RPMI7951 (cell line): ENCODE measurements at places on chromosomes 11 and 22. TPM values are rescaled to one million over a fixed set of nuclear protein-coding genes. Genes with fewer than 3 reads are reported as not detected.

DNA sequence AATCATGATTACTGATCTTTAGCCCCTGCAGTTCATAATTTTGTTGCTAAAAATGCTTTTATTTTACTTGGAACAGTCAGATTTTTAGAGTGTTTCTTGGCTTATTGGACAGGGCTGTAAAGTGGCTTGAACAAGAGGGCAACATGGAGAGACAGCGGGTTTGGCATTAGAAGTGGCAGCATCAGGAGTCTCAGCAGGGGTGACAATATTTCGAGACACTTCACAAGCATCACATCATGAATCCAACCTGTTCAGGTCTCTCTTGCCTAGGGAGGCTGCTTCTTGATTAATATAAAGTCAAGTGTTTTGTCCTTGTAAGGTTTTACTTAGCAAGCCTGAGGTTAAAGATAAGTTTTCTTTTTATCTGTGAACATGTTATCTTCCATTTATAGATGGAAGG, 2249.5 kb downstream of the LRRC4C start:
- no peak for DNase-seq

DNA sequence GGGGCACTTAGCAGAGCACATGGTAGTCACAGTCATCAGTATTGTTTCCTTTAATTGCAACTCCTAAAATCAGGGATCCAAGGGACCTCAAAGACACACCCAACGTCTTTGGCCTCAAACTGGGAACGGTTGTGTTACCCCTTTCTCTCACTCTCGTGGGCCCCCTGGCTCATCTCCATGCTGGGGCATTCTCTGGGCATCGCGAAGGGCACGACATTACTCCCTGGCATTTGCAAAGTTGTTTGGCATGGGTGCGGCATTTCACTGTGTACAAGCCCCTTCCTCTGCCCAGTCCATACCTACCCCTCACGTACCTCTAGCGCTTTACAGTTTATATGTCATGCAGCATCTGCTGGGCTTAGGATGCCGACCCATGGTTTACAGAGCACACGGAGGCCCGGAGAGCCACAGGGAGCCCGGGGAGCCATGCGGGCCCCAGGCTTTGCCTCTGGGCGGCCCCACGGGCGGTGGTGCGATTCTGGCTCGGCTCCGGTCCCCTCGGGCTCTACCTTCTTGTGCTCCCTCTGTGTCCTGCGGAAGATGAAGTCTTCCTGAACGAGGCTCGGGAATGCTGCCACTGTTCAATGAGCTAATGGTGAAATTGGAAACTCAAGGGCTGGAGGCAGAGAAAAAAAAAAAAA, 21.9 kb upstream of the CACNG2 start:
- DNase-seq: no peak

FLRT1 gene
- under 0.01 TPM in 2 replicates for total RNA-seq

DNA sequence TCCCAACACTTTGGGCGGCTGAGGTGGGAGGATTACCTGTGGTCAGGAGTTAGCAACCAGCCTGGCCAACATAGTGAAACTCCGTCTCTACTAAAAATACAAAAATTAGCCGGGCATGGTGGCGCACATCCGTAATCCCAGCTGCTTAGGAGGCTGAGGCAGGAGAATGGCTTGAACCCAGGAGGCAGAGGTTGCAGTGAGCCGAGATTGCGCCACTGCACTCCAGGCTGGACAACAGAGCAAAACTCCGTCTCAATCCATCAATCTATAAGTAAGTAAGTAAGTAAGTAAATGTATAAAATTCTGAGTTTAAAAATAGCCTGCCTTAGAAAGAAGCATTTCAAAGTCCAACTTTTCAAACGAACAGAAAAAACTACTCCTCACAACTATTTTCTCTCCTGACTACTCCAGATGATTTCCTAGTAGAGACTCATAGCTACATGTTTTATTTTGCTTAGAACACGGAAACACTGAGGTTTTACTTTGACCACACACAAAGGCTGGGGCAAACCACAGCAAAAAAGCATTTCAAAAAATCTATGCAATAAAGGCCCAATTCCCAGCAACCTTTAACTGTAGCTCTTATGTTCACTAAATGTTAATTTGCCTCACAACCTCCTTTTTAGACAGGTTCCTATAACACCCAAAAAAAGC, 16.3 kb downstream of the SPTY2D1 start:
- peak; percentile 23 for DNase-seq

DNA sequence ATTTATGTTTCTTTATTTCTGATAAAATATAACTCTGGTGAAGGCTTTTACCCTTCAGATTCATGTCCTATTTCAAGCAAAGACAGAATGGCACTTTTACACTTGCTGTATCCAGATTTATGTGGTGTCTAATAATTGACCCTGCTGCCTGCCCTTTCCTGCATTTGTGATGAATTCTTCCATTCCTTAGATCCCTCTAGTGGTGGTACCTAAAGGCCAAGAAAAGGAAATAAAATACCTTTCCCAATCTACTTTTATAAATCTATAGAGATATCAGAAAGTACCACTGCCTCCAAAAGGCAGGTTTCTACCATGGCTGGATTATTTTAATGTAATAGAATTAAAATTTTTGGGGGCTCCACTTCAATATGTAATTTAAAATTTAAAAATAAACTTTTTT, 34.2 kb downstream of the CCDC81 start:
- no peak for DNase-seq

NRGN gene
- total RNA-seq: 1.9 and 3.2 TPM in 2 replicates

DNA sequence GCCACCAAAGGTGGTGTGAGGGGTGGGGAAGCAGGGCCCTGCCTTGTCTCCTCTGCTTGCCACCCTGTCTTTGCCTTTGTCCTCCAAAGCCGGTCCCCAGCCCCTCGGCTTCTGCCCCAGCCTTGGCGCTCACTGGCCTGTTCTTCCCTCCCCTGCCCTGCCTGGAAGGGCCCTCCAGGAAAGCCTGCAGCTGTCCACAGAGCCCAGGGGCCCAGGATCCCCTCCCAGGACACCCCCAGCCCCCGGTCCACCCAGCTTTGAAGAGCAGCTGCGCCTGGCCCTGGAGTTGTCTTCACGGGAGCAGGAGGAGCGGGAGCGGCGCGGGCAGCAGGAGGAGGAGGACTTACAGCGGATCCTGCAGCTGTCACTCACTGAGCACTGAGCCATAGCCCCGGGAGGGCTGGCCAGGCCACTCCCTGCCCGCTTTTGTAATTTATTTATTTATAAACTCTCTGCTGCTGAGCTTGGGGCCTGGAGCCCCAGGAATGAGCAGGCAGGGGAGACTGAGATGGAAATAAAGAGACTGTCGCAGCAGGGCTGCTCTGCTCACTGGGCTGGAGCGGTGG, 1.3 kb upstream of the SSH3 start:
- DNase-seq: peak; percentile 20

GRCh38 chr11:134406264-134407185, 5.5 kb downstream of the B3GAT1 start:
- DNase-seq: no peak

DNA sequence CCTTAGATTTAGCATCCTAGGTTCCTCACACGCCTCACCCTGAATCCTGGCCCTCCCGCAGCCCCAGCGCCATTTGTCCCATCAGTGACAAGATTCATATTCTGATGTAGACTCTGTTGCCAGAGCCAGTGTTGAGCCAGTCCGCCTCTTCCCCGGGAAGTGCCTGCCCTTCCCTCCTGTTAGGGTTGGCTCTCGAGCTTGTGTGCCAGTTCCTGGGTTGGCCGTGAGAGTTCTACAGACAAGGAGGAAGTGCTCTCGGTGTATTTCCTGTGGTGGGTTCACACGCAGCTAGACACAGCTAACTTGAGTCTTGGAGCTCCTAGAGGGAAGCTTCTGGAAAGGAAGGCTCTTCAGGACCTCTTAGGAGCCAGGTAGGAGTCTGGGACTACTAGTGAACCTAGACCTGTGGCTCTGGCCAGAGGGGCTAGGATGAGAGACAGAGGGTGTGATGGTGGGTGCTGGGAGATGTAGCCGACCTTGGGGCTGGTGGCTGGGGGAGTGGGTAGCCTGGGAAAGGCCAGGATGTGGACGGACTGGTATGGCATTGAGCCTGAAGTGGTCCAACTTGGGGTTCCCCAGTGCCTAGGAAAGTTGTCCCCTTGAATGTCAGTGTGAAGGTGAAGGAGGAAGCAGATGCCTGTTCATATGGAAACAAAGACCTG, at the start of gene IL18BP:
Gene IL18BP, plus strand, starts transcription at position 261 of the 662 bp plus-strand sequence. CDS start 1,076 bp downstream, outside the sequence.
- no peak for DNase-seq

GRCh38 chr11:67055812-67056211, 835 bp upstream of the RHOD start:
- no peak for DNase-seq

- DNase-seq: no peak
Observed at GRCh38 chr11:130771708-130772107, 144.6 kb downstream of the SNX19 start.

GRCh38 chr11:45736424-45736823, 68.5 kb upstream of the SLC35C1 start:
- no peak for DNase-seq

DNA sequence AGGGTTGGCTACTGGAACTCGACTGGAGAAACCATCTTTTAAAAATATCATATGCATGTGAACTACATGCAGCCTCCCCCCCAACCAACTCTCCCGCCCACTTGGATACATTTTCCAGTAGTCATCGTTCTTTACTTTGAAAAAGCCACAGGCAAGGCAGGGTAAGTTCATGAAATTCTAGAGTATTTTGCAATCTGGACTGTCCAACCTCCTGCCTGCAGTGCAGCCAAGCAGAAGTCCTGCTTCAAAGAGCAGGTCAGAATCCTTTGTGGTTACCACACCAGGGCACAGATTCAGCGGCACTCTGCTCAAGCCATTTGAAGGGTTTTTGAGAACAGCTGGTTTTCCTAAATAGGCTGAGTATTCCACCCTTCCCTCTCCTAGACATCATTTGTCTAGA, 12.1 kb downstream of the ELF5 start:
- DNase-seq: peak; percentile 96

DNA sequence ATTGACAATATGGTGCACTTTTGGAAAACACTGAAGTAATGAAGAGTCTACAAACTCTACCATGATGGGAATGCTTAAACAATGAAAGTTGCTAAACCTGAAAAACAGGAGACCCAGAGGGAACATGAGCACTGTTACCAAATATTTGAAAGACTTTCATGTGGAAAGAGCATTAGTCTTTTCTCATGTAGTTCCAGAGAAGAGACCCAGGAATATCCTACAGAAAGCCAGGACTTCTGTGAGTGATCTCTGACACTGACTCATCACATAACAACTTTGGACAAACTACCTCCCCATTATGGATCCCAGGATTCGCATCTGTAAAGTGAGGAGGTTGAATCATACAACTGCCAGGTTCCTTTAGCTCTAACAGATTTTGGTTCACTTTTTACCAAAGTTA, 62.2 kb downstream of the FAM181B start:
- no peak for DNase-seq

DNA sequence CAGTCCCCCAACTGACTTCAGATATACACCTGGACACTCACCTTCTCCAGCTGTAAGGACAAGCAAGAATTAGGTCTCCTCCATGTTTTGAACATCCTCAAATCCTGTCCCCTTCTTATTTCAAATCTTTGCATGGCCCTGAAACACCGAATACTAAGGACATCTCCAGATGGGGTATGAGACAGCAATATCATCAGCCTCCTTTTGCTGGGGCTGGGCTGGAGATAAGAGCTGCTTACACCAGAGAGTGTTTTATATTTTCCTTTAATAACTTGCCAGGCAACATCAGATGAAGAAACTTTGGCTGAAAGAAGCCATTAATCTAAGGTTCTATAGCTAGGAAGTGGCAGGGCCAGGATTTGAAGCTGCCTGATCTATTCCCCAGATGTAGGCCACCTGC, 21.6 kb downstream of the TUG1 start:
- no peak for DNase-seq

DNA sequence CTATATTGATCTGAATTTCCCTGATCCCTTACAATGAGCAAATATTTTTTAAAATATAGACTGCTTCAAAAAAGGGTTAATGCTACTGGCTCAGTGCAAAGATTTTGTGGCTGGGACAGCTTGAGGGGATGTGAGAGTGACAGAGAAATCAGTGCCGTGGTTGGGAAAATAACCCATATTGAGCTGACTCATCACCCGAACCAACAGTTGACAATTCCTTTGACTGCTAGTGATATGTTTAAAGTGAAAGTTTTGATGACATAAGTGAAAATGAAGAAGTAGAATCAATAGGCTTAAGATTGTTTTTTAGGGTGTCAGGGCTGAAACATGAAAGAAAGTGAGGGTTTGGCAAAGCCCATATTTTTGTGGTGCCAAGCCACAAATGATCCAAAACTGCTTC, 257.1 kb upstream of the TENM4 start:
- no peak for DNase-seq

OR4A15 gene
- total RNA-seq: not detected in 2 replicates

CDKN1C gene
- 0.39 and 1.2 TPM in 2 replicates for total RNA-seq

DNA sequence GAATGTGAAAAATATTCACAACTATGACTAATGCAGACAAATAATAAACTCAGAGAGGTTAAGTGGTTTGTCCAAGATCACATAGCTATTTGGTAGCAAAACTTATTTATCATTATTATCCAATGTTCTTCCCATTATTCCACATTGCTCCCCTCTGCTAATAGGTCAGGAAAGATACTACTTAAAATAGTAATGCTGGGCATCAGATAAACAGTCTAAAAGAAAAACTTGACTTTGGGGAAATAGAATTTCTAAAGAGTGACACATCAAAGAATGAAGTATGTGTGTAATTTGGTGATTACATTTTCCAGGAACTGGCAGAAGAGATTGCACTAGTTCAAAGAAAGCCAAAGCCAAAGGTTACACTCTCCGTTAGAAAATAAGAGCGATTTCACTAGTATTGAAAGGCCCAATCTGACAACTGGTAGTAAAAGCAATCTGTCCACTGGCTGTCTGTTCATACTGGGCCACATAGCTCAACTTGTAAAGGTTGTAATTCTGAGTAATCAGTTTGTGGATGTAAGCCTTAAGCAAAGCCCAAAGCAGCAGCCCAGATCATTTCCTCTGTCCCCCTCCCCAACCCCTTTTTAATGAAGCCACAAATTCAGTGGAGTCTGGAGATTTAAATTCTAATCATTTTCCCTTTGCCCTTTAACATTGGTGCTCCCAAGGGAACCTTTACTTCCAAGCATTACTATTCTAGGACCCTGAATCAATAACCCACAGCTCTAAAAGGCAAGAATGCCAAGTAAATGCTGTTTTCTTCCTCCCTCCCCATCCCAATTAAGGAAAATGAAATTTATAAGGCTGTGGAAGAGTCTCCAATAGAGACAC, 283.5 kb downstream of the TTC28 start:
- DNase-seq: peak; percentile 20

PDE2A gene
- total RNA-seq: 0.12 and 2.3 TPM in 2 replicates

SNX32 gene
- 0.20 TPM in 1 of 2 replicates, not detected in the other for total RNA-seq

- no peak for DNase-seq
Observed at GRCh38 chr11:133966921-133967598, 10.3 kb upstream of the IGSF9B start.

DNA sequence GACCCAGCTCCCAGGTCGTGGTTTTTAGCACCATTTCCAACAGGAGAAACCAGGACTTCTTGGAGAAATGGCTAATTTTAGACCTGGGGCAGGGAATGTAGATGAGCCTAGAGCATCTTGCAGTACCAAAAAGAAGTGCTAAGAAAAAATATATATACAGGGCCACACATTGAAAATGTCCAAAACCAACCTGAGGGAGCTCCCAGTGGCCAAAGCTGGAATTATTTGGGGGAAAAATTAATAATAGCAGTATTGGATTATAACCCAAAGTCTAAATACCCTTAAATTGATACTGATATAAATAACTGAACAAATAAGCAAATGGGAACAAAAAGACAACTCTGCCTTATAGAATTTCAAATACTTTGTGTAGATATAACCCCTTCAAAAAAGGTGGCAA, 108.0 kb downstream of the PARVA start:
- DNase-seq: no peak

GRCh38 chr22:26956371-26956770, 299.0 kb downstream of the MIAT start:
- DNase-seq: no peak

CCDC15 gene
- 10.9 and 11.4 TPM in 2 replicates for total RNA-seq

QSER1 gene
- 19.2 and 21.4 TPM in 2 replicates for total RNA-seq

GRCh38 chr11:15106201-15106965, 8.3 kb upstream of the INSC start:
- peak; percentile 6 for DNase-seq
